ENCODE measurements at places on chromosomes 6 and 20.

DNA sequence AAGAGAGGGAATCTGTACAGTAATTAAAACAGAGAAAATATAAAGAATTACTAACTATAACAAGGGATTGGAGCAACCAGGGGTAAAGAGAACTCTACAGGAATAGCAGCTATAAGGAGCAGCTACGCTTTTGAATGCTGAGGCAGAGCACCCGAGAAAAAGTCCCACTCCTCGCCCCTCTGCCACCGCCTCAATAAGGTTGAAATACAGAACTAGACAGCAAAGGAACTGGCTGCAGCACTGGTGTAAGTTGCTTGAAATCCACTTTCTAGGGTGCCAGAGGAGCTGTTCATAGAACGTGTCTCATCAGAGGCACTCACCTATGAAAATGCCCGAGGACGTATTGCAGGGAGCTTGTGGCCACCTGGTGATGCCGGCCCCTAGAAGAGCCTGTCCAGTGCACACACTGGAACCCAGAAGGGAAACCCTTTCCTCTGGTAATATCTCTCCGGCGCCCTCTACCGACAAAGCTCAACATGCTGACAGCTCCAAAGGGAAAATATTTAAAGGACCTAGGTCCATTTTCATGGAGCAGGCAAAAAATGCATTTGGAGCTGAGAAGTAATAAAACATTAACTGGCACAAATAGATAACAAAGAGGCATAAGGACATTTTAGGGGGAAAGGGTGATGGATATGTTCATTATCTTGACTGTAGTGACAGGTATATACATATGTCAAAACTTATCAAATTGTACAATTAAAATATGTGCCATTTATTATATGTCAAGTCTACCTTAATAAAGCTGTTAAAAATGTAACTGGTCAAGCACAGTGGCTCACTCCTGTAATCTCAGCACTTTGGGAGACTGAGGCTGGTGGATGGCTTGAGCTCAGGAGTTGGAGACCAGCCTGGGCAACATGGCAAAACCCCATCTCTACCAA is 137.4 kb upstream of the HDAC2 start:
- no peaks in the 10 kb centered on the region for H3K4me1 ChIP-seq
- no peak overlapping the region for H3K27ac ChIP-seq
- DNase-seq, result peak; percentile 79
- no peak overlapping the region for H3K4me3 ChIP-seq
- H3K27me3 ChIP-seq, result no peaks in the 10 kb centered on the region

GRCh38 chr6:7546896-7547295 is 5.4 kb downstream of the DSP start:
- H3K4me3 ChIP-seq, result no peak overlapping the region
- no peaks in the 10 kb centered on the region for H3K4me1 ChIP-seq
- H3K27ac ChIP-seq, result no peak overlapping the region
- H3K27me3 ChIP-seq, result no peaks in the 10 kb centered on the region

DNA sequence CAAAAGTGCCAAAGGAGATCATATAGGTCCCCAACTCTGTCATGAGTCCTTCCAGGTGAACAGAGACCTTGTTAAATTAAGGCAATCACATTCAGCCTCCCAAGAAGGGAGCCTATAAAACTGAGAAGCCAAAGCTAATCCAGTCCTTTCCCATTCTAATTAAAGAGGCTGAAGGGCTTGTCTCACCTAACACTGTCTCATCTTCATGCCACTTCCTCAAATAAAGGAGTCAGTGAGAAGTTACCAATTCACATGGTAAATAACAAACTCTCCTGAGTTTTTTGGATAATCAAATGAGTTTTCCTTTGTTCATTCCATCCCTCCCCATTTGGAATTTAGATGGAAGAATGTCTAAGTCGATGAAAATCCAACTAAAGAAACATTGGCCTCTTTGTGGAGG is 242.8 kb downstream of the UST start:
- no peaks in the 10 kb centered on the region for H3K36me3 ChIP-seq
- H3K27ac ChIP-seq, result no peak overlapping the region
- H3K27me3 ChIP-seq, result no peaks in the 10 kb centered on the region
- H3K4me3 ChIP-seq, result no peak overlapping the region

- no peak overlapping the region for H3K27ac ChIP-seq
- peaks cover 49% of the 10 kb centered on the region for H3K4me1 ChIP-seq
- no peak overlapping the region for H3K4me3 ChIP-seq
- no peak for DNase-seq
- peaks cover 5% of the 10 kb centered on the region for H3K36me3 ChIP-seq
Observed at GRCh38 chr20:33843854-33844253, 32.7 kb downstream of the CHMP4B start.

GRCh38 chr6:96659084-96659845 is 96.3 kb downstream of the FHL5 start:
- no peaks in the 10 kb centered on the region for H3K4me1 ChIP-seq
- no peak overlapping the region for H3K27ac ChIP-seq
- no peaks in the 10 kb centered on the region for H3K27me3 ChIP-seq
- no peaks in the 10 kb centered on the region for H3K36me3 ChIP-seq
- no peak for DNase-seq
- H3K4me3 ChIP-seq, result no peak overlapping the region

DNA sequence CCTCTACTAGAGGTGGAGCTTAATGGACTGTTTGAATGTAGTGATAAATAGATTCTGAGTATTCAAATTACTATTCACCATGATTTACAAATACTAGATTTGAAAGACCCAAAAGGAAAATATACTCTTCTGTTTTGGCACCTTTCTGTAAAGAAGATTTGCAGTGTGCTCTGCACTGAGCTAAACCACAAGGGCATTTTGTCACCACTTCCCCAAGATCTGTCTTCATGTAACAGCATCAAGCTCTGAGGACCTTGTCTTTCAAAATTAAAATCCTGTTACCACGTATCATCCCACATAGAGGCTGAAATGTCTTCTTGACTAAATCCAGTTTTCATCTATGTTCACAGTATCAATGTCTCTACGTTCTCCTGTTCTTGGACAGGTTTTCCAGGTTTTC is 3.3 kb upstream of the PGK2 start:
- H3K4me1 ChIP-seq, result no peaks in the 10 kb centered on the region
- H3K4me3 ChIP-seq, result no peak overlapping the region

GRCh38 chr6:13847326-13848050 is 33.1 kb upstream of the MCUR1 start:
- no peaks in the 10 kb centered on the region for H3K36me3 ChIP-seq
- H3K27ac ChIP-seq, result no peak overlapping the region
- no peaks in the 10 kb centered on the region for H3K4me1 ChIP-seq
- no peak for DNase-seq
- H3K4me3 ChIP-seq, result no peak overlapping the region

- 0 out of 2 replicates have a peak, but pooled peaks cover 2% of the 10 kb centered on the region for H3K4me1 ChIP-seq
- no peak for DNase-seq
- no peaks in the 10 kb centered on the region for H3K36me3 ChIP-seq
- H3K27me3 ChIP-seq, result no peaks in the 10 kb centered on the region
- no peak overlapping the region for H3K4me3 ChIP-seq
- no peak overlapping the region for H3K27ac ChIP-seq
Observed at GRCh38 chr6:89258912-89259311, 41.8 kb upstream of the GABRR1 start.

GRCh38 chr6:75746221-75746620 is 2.8 kb upstream of the MYO6 start:
- H3K27me3 ChIP-seq, result no peaks in the 10 kb centered on the region
- H3K36me3 ChIP-seq, result no peaks in the 10 kb centered on the region
- peaks cover 37% of the 10 kb centered on the region for H3K4me1 ChIP-seq
- no peak overlapping the region for H3K4me3 ChIP-seq
- no peak overlapping the region for H3K27ac ChIP-seq

DNA sequence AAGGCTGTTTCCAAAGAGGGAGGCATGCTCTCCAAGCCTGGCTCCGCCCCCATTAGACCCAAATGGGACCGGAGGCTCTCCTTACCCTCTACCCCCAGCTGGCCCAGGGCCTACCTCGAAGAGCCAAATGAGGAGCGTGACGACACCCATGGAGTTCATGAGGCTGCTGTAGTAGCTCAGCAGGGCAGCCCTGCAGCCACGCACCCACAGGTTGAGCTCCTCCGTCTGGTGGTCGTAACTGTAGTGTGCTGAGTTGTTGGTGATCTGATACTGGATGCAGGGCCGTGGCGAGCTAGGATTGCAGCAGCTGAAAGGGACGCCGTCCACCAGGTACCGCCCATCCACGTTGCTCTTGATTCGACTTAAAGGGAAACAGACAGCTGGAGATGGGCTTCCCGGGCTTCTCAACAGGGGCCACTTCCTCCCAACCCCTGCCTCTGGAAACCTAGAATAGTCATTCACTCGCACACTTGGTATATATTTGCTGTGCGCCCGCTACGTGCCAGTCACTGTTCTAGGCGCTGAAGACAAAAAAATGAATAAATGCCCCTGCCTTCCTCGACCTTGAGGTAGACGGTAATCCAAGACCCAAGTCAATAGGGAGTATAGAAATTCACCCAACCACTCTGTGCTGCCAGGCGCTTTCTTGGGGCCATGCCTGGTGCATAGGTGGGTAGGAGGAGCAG is 18.0 kb downstream of the PRPH2 start:
- no peaks in the 10 kb centered on the region for H3K36me3 ChIP-seq
- H3K27me3 ChIP-seq, result no peaks in the 10 kb centered on the region
- no peaks in the 10 kb centered on the region for H3K4me1 ChIP-seq
- no peak overlapping the region for H3K4me3 ChIP-seq
- no peak overlapping the region for H3K27ac ChIP-seq

DNA sequence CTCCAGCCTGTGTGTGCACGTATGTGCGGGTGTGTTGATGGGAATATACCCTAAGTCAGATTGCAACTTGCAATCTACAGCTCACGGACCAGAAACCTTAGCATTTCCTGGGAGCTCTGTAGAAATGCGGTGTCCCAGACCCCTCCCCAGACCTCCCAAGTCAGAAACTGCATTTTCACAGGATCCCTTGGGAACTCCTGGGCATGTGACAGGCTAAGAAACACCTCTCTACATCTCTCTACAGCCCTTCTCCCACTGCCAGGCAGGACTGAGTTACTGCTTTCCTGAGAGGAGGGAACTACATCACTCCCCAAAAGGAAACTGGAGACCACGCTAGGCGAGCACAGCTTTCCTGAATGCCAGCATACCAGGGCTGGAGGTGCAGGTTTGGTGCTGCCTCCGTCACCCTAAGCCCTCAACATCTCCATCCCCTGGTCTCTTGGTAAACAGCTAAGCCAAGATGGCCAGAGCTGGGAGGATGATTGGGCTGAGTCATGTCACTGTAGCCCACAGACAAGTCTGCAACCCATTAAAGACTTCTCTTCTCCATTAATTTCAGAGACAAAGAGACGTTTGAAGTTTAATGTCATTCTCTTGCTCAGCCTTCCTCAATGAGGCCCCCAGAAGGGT is 194.4 kb downstream of the BMP7 start:
- H3K4me3 ChIP-seq, result no peak overlapping the region
- H3K36me3 ChIP-seq, result no peaks in the 10 kb centered on the region
- H3K4me1 ChIP-seq, result no peaks in the 10 kb centered on the region
- DNase-seq, result no peak

GRCh38 chr6:19925533-19925932 is 88.4 kb downstream of the ID4 start:
- no peak overlapping the region for H3K27ac ChIP-seq
- no peak for DNase-seq
- no peaks in the 10 kb centered on the region for H3K27me3 ChIP-seq

GRCh38 chr20:35276408-35276807 is 1.5 kb downstream of the MMP24OS start:
- H3K36me3 ChIP-seq, result peaks cover 7% of the 10 kb centered on the region
- H3K4me3 ChIP-seq, result peak overlapping the region; percentile 99
- H3K27ac ChIP-seq, result peak overlapping the region; percentile 81
- H3K27me3 ChIP-seq, result no peaks in the 10 kb centered on the region
- peaks cover 42% of the 10 kb centered on the region for H3K4me1 ChIP-seq

DNA sequence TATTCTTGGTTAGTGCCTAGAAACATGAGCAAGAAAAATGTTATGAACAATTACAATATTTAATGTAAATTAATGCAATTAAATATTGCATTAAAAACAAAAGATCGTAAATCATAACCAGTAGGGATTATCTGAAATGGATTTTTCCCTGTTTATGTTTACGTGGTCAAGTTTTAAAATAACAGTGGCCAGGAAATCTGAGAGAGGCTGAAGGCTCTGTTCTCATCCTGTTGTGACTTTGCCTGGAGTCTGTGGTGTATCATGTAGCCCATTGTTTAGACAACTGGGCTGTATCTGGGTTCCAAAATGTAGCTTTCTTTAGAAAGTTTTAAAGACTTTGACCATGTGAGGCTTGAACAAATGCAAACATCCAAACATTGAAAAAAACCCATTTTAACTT is 2.4 kb downstream of the MYO6 start:
- no peaks in the 10 kb centered on the region for H3K27me3 ChIP-seq
- H3K36me3 ChIP-seq, result no peaks in the 10 kb centered on the region
- no peak for DNase-seq
- H3K27ac ChIP-seq, result no peak overlapping the region

GRCh38 chr6:128311944-128312570 is 208.3 kb downstream of the PTPRK start:
- no peak overlapping the region for H3K4me3 ChIP-seq
- H3K27me3 ChIP-seq, result no peaks in the 10 kb centered on the region
- H3K36me3 ChIP-seq, result no peaks in the 10 kb centered on the region
- no peaks in the 10 kb centered on the region for H3K4me1 ChIP-seq
- no peak for DNase-seq

DNA sequence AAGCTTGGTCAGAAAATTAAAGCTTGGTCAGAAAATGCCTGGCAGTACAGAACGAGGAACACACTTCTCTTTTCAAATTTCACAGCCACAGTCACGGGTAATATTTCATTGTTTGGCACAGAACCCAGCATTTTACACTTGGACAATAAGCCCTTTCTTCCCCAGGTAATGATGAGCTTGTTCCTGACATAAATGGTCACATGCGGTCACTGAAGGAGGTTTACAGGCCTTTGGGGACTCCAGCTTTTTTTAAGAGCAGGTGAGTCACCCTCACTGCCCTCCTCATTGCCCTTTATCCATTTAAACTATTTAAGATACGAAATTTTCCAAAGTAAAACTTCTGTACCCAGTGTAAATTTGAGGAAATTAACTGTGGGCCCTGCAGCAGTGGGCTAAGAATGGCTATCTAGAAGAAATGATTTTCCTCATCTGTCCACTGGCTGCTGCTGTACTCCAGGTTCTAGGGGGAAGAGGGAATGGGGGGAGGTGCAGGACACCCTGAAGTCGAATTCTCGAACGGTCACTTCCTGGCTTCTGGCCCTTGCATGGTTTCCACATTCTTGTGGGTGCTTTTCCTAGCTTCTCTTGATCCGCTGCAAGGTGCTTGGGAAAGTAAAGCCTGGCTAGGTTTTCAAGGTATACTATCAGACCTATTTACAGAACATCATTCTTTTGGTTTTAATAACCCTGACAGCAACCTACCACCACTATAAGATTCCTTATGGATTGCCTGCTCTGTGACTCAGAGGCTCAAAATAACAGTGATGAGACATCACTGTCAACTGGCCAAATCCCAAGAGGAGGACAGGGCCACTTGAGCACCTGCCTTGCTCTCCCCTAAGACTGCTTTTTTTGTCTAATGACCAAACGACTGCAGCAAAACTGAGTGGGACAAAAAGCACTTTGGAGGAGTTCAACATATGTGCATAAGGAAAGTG is 75.8 kb downstream of the PREP start:
- no peaks in the 10 kb centered on the region for H3K27me3 ChIP-seq
- H3K27ac ChIP-seq, result no peak overlapping the region
- no peak overlapping the region for H3K4me3 ChIP-seq
- no peak for DNase-seq
- no peaks in the 10 kb centered on the region for H3K4me1 ChIP-seq

- peaks cover 11% of the 10 kb centered on the region for H3K36me3 ChIP-seq
- no peaks in the 10 kb centered on the region for H3K27me3 ChIP-seq
- no peak overlapping the region for H3K4me3 ChIP-seq
- DNase-seq, result no peak
- H3K27ac ChIP-seq, result no peak overlapping the region
- H3K4me1 ChIP-seq, result peaks cover 13% of the 10 kb centered on the region
Observed at GRCh38 chr20:62858058-62858830, 3.4 kb downstream of the TCFL5 start.
